ENCODE measurements at places on chromosomes 1 and 21.

DNA sequence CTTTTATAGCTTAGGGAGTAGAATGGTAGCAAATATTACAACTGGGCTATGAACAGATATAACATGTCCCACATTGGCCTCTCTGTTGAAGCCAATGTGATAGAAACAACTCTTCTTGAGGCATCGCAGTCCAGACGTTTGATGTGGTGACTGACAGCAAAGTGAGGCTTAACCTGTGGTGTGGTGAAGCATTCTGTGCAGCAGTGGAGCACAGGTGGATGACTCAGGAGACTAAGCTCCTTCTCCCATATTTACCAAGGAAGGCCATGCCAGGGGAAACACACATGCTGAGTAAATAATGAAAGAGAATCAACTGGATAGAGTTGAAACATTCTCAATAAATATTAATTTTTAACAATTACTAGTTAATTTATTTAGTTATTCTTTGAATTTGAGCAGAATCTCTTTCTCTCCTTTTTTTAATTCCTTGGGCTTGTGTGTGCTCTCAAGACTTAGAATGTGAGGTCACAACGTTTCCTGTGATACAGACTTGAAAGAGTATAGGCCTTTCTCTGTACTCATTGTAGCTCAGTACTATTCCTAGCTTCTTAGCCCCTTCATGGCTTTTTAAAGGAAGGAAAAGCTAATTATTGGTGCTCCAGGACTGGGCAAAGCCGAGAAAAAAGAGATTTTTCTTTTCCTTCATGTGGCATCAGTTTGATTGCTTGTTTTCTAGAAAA is 17.6 kb downstream of the CRB1 start:
- no peak for DNase-seq

DNA sequence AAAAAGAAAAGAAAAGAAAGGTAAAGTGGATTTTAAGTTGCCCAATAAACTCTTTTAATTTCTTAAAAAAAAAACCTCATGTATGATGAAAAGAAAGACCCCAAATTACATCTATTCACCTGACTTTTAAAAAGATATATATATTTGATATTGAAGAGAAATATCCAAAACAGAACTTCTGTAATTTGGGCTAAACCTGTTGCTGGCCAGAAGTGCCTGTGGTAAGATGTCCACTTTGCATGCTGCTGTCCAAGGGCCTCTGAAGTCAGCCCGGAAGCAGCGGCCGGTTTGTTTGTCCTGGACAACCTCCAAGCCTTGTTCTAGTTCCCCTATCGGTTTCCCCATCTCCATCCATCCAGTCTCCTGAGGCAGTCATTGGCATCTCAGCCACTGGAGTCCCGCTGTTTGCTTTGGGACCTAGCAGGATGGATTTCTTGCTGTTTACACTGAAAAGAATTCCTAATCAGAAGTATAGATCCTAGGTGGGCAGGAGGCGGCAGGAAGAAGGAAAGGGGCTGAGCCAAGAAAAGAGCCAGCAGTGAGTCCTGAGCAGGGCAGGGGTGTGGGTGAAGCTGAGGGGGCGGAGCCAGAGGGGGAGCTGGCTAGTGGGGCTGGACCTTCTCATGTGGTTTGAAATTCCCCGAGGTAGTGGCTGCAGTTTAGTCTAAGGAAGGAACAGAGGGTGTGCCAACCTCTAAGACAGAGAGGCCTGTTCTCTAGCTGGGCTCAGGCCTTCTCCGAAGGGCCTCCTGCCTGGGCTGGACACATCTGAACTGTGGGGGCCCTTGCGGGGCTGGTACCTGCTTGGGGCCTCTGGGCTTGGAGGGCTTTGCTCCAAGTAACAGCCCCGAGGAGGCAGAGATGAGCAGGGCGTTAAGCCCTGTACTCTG is 3.3 kb downstream of the NCMAP start:
- peak; percentile 34 for DNase-seq

GRCh38 chr1:96588416-96588995 is 133.1 kb upstream of the PTBP2 start:
- no peak for DNase-seq

GRCh38 chr1:104190821-104191220 is 441.1 kb downstream of the AMY1C start:
- no peak for DNase-seq
